Amniotic stem cell (primary cell): ENCODE measurements at places on chromosomes 6 and 20.
A peak's percentile ranks its signal among the peaks of the same experiment; 100 is the strongest.

DNA sequence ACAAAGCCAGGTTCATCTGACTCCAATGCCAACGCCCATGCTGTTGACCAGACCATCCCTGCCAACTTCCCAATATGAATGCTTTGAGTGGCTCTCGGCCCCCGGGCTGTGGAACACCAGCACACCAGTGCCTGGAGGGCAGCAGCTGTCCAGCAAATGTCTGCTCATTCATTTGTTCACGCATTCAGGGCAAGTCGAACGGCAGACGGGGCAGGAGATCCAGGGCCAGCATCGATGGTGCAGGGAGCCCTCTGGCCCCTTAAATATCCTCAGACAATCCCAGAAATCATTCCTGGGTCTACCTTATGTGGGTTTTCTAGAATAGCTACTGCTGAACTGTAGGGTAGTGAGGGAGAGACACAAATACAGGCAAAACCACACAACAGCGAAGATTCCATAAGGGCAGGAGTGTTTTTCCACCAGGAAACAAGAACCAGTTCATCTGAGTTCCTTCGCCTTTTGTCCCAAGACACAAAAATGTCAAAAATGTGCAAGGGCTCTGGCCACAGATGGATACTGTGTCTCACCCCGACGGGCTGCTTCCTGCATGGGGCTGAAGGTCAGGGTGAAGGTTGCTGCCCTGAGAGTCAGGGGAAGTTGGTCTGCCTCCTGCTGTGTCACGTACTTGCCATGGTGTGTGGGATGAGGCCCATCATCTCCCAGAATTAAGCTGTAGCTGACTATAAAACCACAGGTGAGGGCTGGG is 15.5 kb downstream of the RIPOR3 start:
- DNase-seq: no peak

- no peak for DNase-seq
Measured at GRCh38 chr6:160013987-160014868, 45.3 kb downstream of the IGF2R start.

DNA sequence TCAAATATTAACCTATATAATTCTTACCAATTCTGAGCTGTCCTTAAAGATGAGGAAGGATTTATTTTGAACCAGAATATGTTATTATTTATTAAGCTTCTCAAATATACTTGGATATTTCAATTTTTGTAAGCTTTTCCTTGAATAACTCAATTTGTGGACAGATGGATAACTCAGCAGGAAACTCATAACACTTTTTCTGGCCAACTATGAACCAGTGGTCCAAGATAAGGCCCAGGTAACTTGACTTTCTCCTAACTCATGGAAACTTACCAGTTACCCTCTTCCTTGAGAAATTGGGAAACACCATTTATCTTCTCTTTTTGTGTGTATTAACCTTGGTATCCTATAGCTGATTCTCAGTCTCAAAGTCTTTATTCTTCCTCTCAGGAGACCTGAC is 427.5 kb upstream of the SYNCRIP start:
- DNase-seq: no peak

DNA sequence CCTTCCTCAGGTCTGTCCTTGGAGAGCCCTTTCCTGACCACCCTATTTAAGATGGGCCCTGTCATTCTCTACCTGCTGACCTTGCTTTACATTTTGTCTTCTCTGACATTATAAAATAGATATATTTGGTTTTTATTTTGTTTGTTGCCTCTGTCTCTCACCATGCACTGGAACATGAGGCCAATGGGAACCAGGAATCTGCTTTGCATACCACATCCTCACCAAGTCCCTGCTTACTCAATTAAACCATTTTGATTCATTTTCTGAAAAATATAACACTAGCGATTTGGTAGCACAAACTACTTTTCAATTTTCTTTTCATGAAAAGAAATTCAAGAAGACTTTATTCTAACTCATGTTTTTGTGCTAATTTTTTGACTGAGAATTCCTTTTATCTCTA is 32.8 kb upstream of the POPDC3 start:
- DNase-seq: no peak

DNA sequence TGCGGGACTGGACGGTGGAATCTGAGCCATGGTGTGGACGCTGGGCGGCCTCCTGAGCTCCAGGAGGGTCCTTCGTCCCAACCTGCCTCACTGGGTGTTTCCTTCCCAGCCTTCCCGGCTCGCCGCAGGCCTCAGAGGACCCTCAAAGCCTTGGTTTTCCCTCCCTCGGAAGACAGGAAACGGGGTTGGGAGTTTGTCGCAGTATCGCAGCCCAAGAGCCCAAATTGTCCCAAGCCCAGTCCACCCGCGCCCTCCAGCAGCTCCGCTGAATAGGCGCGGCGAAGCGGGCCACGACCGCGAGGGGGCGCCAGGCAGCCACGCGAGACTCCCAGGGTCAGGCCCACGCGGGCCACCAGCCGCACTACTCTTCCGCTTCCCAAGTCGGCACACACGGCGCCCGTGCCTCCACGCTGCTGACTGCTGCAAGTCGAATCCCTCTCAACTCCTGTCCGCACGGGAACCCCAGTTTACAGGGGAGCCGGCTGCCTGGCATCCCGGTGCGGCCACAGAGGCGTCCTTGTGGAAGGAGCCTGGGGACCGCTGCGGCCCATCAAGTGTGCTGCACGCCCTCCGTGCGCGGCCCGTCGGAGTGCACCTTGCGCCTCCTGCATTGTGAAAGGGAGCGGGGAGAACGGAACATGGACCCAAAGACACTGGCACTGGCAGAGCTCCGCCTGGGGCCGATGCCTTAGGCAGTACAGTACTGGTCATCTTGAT is 40.4 kb upstream of the HMGA1 start:
- DNase-seq: peak; percentile 13

DNA sequence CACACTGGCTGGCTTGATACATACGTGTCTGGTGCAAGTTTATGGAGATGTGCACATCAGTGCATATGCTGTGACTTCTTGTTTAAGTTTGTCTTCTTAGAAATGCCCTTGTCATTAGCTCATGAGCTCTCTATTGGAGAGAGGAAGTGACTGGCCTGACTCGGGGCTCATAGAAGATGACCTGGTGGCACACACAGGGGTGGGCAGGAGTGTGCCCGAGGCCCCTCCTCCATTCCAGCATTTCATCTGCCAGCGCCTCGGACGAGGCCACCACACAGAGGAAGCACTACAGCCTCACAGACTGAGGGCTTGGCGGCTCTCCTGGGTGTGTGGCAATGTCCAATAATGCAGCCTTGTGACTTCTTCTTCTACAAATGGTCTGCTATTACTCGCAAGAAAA is 109.7 kb downstream of the FAM120B start:
- no peak for DNase-seq

- DNase-seq: no peak
Measured at GRCh38 chr6:135831016-135831415, 20.5 kb upstream of the PDE7B start.

- DNase-seq: no peak
Measured at GRCh38 chr6:154169193-154169847, 130.3 kb downstream of the OPRM1 start.

- no peak for DNase-seq
Measured at GRCh38 chr6:109236115-109237076, 141.1 kb downstream of the CEP57L1 start.
